Aorta (tissue), 5 donors: ENCODE measurements at places on chromosomes 7 and 10. TPM values are rescaled to one million over a fixed set of nuclear protein-coding genes. Genes with fewer than 3 reads are reported as not detected.
A peak's percentile ranks its signal among the peaks of the same experiment; 100 is the strongest.

GRCh38 chr10:35639728-35640401 is 2.2 kb downstream of the FZD8 start:
- peak overlapping the region; percentile 79 for H3K4me3 ChIP-seq
- peak; percentile 60 for DNase-seq
- H3K27me3 ChIP-seq, result no peaks in the 10 kb centered on the region

GRCh38 chr7:79854621-79855020 is 280.0 kb upstream of the GNAI1 start:
- no peaks in the 10 kb centered on the region for H3K4me1 ChIP-seq
- H3K27me3 ChIP-seq, result no peaks in the 10 kb centered on the region
- DNase-seq, result no peak

DNA sequence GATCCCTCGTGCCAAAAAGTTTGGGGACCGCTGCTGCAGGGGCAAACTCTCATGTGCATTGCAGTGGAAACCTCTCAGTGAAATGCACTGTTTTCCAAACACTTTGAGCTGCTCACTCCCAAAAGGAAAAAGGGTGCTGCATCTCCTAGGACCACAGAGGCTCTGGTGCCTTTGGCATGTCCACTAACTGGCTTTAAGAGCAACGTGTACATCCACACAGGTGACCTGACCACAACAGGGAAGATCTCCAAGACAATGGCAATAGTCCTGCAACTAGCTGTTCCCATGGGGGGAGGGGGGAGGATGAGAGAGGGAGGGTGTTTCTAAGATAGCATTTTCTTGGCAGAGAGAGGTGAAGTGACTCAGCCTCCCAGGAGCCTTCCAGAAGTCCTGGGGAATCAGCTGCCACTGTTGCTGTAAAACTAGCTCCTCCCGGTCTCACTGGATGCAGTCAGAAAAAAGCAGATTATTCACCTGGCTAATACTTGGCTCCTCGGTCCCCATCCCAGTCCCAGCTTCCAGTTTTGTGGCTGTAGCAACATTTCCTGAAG is 181.7 kb downstream of the HECW1 start:
- no peaks in the 10 kb centered on the region for H3K4me1 ChIP-seq
- no peak for DNase-seq
- no peak overlapping the region for H3K27ac ChIP-seq

DNA sequence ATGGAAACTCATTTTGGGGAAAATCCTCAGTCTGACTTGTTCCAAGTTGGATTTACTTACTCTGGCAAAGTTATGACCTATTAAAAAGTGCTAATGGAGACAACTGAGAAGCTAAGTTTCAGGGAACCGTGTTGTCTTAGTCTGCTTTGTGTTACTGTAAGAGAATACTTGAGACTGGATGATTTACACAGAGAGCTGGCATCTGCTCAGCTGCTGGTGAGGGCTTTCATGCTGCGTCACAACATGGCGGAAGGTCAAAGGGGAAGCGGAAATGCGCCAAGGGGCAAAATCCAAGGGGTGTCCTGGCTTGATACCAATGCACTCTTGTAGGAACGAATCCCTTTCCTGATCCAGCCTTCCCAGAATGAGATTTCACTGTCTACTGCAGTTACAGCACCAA is 46.4 kb downstream of the MTURN start:
- no peaks in the 10 kb centered on the region for H3K27me3 ChIP-seq
- peak overlapping the region; percentile 97 for H3K27ac ChIP-seq
- no peak overlapping the region for H3K4me3 ChIP-seq
- H3K36me3 ChIP-seq, result no peaks in the 10 kb centered on the region
- peaks cover 26% of the 10 kb centered on the region for H3K4me1 ChIP-seq

- H3K27ac ChIP-seq, result no peak overlapping the region
- H3K27me3 ChIP-seq, result no peaks in the 10 kb centered on the region
- H3K4me1 ChIP-seq, result peaks cover 3% of the 10 kb centered on the region
- no peak overlapping the region for H3K4me3 ChIP-seq
- peak; percentile 58 for DNase-seq
Observed at GRCh38 chr10:128055061-128055868, 71.0 kb downstream of the MKI67 start.

GRCh38 chr10:47278152-47278473 is 21.9 kb upstream of the GDF10 start:
- DNase-seq, result no peak
- no peak overlapping the region for H3K27ac ChIP-seq
- no peak overlapping the region for H3K4me3 ChIP-seq
- H3K4me1 ChIP-seq, result no peaks in the 10 kb centered on the region
- no peaks in the 10 kb centered on the region for H3K36me3 ChIP-seq
- H3K27me3 ChIP-seq, result no peaks in the 10 kb centered on the region

GRCh38 chr10:79098596-79099015 is 29.8 kb downstream of the ZMIZ1 start:
- no peaks in the 10 kb centered on the region for H3K4me1 ChIP-seq
- H3K27ac ChIP-seq, result no peak overlapping the region
- no peak overlapping the region for H3K4me3 ChIP-seq
- DNase-seq, result no peak
- H3K27me3 ChIP-seq, result no peaks in the 10 kb centered on the region
- no peaks in the 10 kb centered on the region for H3K36me3 ChIP-seq

DNA sequence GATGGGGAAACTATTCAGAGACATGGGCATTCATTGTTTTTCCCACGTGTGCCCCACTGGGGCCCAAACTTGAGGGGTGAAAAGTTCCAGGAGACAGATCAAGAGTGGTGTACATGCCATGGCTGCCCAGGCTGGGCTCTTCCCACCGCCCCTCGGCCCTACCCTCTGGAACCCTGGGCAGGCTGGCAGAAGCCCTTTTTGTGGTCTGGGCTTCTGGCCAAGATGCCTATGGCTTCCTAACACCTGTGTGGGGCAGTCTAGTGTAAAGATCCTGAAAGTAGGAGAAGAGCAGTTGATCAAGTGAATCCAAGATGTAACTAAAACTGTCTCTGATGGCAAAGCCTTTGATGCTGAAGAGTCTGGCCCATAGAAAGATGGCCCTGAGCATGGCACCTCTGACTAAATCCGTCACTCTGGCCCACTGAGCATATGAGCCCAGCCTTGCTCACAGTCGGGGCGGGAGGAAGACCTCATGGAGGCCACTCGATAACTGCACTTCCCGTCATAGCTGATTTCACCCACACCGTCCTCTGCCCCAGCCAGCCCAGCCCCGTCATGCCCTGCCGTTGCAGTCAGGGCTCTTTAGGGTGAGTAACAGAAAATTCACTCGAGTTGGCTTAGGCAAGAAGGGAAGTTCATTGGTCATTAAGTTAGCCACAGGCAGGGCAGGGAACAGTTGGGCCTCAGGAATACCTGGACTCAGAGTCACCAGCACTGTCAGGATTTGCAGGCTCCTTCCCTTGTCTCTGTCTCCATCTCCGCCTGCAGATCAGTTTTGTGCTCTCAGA is 37.9 kb upstream of the MTPAP start:
- H3K4me1 ChIP-seq, result no peaks in the 10 kb centered on the region
- no peak overlapping the region for H3K4me3 ChIP-seq
- no peak overlapping the region for H3K27ac ChIP-seq
- no peaks in the 10 kb centered on the region for H3K27me3 ChIP-seq
- no peaks in the 10 kb centered on the region for H3K36me3 ChIP-seq
- DNase-seq, result no peak

- no peaks in the 10 kb centered on the region for H3K36me3 ChIP-seq
- no peak overlapping the region for H3K4me3 ChIP-seq
- no peak for DNase-seq
Observed at GRCh38 chr7:91249506-91250233, 14.6 kb upstream of the FZD1 start.

- no peak overlapping the region for H3K4me3 ChIP-seq
- DNase-seq, result no peak
- H3K27me3 ChIP-seq, result no peaks in the 10 kb centered on the region
- no peaks in the 10 kb centered on the region for H3K36me3 ChIP-seq
Observed at GRCh38 chr10:69057951-69058297, 30.0 kb upstream of the SRGN start.

- no peak overlapping the region for H3K27ac ChIP-seq
- H3K36me3 ChIP-seq, result no peaks in the 10 kb centered on the region
- no peaks in the 10 kb centered on the region for H3K4me1 ChIP-seq
- no peaks in the 10 kb centered on the region for H3K27me3 ChIP-seq
Observed at GRCh38 chr10:22988581-22989360, 60.9 kb downstream of the ARMC3 start.

GRCh38 chr10:77182803-77183202 is 454.8 kb downstream of the KCNMA1 start:
- H3K4me1 ChIP-seq, result peaks cover 15% of the 10 kb centered on the region
- H3K36me3 ChIP-seq, result no peaks in the 10 kb centered on the region
- DNase-seq, result no peak
- no peak overlapping the region for H3K27ac ChIP-seq

- H3K4me1 ChIP-seq, result no peaks in the 10 kb centered on the region
- peak; percentile 37 for DNase-seq
- no peaks in the 10 kb centered on the region for H3K27me3 ChIP-seq
- no peak overlapping the region for H3K4me3 ChIP-seq
- no peaks in the 10 kb centered on the region for H3K36me3 ChIP-seq
Observed at GRCh38 chr7:157708919-157709295, 372.1 kb downstream of the DNAJB6 start.

- H3K36me3 ChIP-seq, result no peaks in the 10 kb centered on the region
- H3K27ac ChIP-seq, result no peak overlapping the region
- DNase-seq, result no peak
- no peaks in the 10 kb centered on the region for H3K27me3 ChIP-seq
- no peak overlapping the region for H3K4me3 ChIP-seq
Observed at GRCh38 chr7:79272938-79273337, 180.5 kb downstream of the MAGI2 start.

GRCh38 chr7:81301815-81302214 is 383.0 kb upstream of the SEMA3C start:
- DNase-seq, result no peak
- no peak overlapping the region for H3K4me3 ChIP-seq
- H3K27ac ChIP-seq, result no peak overlapping the region
- no peaks in the 10 kb centered on the region for H3K36me3 ChIP-seq

The CH25H gene
- 2.4 TPM for total RNA-seq

The SPDYE5 gene
- total RNA-seq, result not detected

The CPED1 gene
- 119 TPM for total RNA-seq

The BTBD16 gene
- 2.4 TPM for total RNA-seq
